ENCODE measurements at places on chromosomes 5 and 9. TPM values are rescaled to one million over a fixed set of nuclear protein-coding genes. Genes with fewer than 3 reads are reported as not detected.

SPATA9 gene
- total RNA-seq: 0.09 TPM

LRRC70 gene
- total RNA-seq: 0.10 TPM

URM1 gene
- 87.1 TPM for total RNA-seq

BARHL1 gene
- not detected for total RNA-seq

PCDHB6 gene
- 1.2 TPM for total RNA-seq

HAPLN1 gene
- not detected for total RNA-seq

IFNA6 gene
- total RNA-seq: not detected

SARDH gene
- 0.09 TPM for total RNA-seq

CDX1 gene
- not detected for total RNA-seq

ADAMTSL1 gene
- total RNA-seq: 0.07 TPM

LCN10 gene
- total RNA-seq: not detected

NEUROG1 gene
- total RNA-seq: not detected

CARTPT gene
- not detected for total RNA-seq

PCDHB4 gene
- 0.05 TPM for total RNA-seq

SV2C gene
- total RNA-seq: not detected

TMEM252 gene
- total RNA-seq: not detected

SURF1 gene
- 44.1 TPM for total RNA-seq

GRAMD2B gene
- 0.86 TPM for total RNA-seq

ADAMTS16 gene
- total RNA-seq: 1.7 TPM

NSD1 gene
- total RNA-seq: 21.6 TPM

KYAT1 gene
- total RNA-seq: 7.7 TPM

PCDHB16 gene
- 0.05 TPM for total RNA-seq

PCDHA3 gene
- total RNA-seq: 1.1 TPM

FREM1 gene
- not detected for total RNA-seq

GFPT2 gene
- 51.8 TPM for total RNA-seq
